Gastroesophageal sphincter (tissue), 4 donors: ENCODE measurements at places on chromosomes 5 and 9. TPM values are rescaled to one million over a fixed set of nuclear protein-coding genes. Genes with fewer than 3 reads are reported as not detected.

SPINK7 gene
- not detected for total RNA-seq

RALGPS1 gene
- 5.9 TPM for total RNA-seq

CAVIN4 gene
- 0.93 TPM for total RNA-seq

ADRA1B gene
- 2.6 TPM for total RNA-seq

OSMR gene
- total RNA-seq = 52.6 TPM

AOPEP gene
- total RNA-seq = 252 TPM

MLANA gene
- not detected for total RNA-seq

MEIKIN gene
- total RNA-seq = 0.66 TPM

ARHGEF39 gene
- 0.54 TPM for total RNA-seq

MYOT gene
- 34.6 TPM for total RNA-seq

C5orf58 gene
- total RNA-seq = not detected

EPB41L4B gene
- 1.7 TPM for total RNA-seq

OR13J1 gene
- total RNA-seq = not detected

PRDM9 gene
- not detected for total RNA-seq

FOXD4L6 gene
- total RNA-seq = not detected

ACTL7A gene
- total RNA-seq = not detected

FBP2 gene
- not detected for total RNA-seq

BARHL1 gene
- not detected for total RNA-seq

APBA1 gene
- 10.5 TPM for total RNA-seq

OTULINL gene
- 2.4 TPM for total RNA-seq

FAXDC2 gene
- total RNA-seq = 27.8 TPM

PCDHB8 gene
- 1.1 TPM for total RNA-seq

ZCCHC9 gene
- total RNA-seq = 34.9 TPM

EIF4EBP3 gene
- 21.5 TPM for total RNA-seq

LRRC19 gene
- total RNA-seq = not detected

PHYHD1 gene
- total RNA-seq = 23.7 TPM

SPINK6 gene
- total RNA-seq = not detected

PCDHA12 gene
- 0.54 TPM for total RNA-seq

SLC26A2 gene
- 8.9 TPM for total RNA-seq

MELK gene
- total RNA-seq = 1.6 TPM

CEL gene
- total RNA-seq = 0.62 TPM

SNAPC3 gene
- total RNA-seq = 51.1 TPM

STK32A gene
- 2.2 TPM for total RNA-seq

TAF11L5 gene
- not detected for total RNA-seq

PDE6A gene
- total RNA-seq = not detected

STOML2 gene
- total RNA-seq = 96.0 TPM

PCDHGA9 gene
- 6.6 TPM for total RNA-seq

DNAJC21 gene
- 72.5 TPM for total RNA-seq

SLC6A18 gene
- total RNA-seq = not detected

NCS1 gene
- total RNA-seq = 135 TPM

OGN gene
- total RNA-seq = 12.9 TPM

LOX gene
- 2.8 TPM for total RNA-seq

PCDHGB2 gene
- total RNA-seq = 2.7 TPM

SLIT3 gene
- total RNA-seq = 29.6 TPM

GRXCR2 gene
- not detected for total RNA-seq

LHX3 gene
- total RNA-seq = not detected

ABL1 gene
- 106 TPM for total RNA-seq

ABO gene
- 0.54 TPM for total RNA-seq

PCDHB12 gene
- total RNA-seq = 0.67 TPM

CAPSL gene
- not detected for total RNA-seq

DDX4 gene
- total RNA-seq = not detected
